ENCODE measurements at places on chromosomes 12 and 14.

DNA sequence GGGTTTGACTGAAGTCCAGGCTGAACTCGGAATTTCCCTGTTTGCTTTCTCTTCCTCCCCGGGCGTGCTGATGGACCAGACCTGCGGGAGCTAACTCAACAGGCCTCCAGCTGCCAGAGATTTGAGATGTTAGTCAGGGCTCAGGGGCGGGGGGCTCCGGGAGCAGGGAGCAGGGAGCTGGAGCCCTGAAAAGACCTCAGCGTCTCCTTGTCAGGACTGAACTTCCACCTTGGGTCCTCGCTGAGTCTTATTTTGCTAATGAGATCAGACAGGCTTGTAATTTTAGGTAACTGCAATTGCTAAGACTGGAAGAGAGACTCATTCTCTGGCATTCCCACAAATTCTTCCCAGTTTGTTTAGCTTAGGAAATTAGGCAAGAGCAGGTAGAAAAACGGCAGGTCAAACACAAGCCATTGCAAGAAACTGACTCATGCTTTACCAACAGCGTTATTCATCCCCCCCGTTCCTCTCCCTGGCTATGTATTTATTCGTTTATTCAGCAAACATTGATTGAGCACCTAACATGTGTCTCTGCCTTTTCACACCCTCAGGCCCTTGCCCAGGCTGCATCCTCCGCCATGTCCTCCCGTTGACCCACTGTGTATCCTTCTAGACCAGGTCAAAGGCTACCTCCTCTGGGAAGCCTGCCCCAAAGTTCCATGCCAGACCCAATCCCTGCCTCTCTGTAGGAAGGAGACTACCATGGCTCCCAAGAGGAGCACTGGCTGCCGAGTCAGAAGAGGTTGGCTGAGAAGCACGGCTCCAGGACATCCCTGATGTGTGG is 80.4 kb upstream of the DIO3 start:
- no peak for DNase-seq

DNA sequence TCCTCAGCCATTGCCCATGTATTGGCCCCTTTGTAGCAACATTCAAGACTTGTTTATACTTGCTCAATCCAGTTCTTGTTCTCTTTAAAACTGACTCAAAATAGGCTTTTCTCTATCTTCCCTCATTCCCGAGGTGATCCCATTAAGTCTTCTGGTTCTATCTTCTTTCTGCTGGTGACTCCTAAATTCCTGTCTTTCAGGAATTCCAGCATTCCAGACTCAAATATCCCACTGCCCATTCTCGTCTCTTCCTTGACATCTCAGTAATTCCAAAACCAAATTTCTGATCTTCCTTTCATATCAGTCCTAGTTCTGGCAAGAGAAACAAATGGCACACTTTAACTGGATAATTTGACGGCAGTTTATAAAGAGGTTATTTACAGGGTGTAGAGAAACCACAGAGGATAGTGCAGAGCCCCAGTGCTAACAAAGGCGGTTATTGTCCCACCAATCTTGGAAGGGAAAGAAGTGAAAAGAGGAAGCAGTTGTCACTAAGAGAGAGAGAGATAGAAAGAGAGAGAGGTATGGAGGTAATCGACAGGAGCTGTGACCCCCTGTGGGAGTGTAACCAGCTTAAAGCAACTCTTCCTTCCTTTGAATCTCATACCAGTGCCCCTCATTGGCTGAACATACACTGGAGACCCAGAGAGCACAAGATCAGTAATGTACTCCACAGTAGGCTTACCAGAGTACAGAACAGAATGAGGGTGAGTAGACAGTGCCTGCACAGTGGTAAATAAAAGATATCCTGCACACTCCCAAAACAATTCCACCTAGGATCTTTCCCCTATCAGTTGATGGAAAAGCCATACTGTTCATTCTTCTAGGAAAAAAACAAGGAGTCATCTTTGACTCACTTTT is 177.6 kb upstream of the LMNTD1 start:
- no peak for DNase-seq

DNA sequence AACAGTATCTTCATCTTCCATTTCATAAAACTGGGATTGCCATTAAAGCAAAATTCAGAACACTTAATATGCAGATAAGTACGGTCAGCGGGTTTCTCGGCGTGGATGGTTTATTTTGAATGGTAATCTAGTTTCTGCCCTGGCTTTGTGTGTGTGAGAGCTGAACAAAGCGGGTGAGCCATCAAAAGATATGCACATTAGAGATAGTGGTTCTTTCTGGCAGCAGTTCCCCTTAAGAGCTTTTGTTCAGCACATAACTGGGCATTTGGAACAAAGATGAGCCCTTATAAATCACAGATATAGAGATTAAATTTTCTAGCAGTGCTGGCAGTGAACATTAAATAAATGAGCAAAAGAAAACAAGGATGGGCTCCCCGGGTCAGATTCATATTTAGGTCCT is 207.5 kb downstream of the CALM1 start:
- no peak for DNase-seq

DNA sequence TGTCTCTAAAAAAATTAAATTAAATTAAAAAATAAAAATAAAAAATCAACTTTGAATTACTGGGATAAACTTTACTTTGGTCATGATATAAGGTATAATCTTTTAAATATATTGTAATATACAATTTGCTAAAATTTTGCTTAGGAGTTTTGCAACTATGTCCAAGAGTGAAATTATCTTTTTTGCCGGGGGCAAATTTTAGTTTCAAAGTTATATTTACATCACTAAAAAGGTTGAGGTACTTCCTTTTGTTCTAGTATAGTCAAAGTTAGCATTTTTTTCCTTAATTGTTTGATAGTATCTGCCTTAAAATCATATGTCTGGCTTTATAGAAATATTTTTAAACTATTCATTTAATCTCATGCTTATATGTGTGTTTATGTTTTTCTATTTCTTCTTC is 17.6 kb upstream of the OR10AD1 start:
- no peak for DNase-seq

DNA sequence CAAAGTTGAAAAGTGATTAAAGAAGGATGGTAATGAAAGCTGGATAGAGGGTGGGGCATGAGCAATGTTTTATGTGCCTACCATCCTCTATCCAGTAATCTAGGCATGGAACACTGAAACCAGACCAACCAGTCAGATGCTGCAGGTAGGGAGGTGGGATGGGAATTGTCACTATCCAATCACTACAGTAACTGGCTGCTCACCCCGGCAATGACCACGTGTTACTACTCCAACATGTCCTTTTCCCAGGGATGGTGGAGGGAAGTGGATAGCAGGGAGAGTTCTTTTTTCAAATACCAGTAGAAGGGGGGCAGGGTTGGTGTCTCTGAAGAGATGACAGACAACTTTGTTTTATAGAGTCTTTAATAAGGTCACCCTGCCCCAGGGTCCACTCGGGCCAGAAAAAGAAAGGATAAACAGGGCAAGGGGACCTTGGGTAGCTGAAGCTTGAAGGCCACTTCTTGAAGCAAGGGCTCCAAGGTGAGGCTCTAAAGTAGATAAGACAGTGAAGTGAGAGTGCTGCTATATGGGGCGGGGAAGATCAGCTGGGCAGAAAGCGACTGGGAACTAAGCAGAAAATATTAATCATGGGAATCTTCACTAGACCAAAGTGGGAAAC is 14.7 kb upstream of the CDH24 start:
- DNase-seq = no peak

DNA sequence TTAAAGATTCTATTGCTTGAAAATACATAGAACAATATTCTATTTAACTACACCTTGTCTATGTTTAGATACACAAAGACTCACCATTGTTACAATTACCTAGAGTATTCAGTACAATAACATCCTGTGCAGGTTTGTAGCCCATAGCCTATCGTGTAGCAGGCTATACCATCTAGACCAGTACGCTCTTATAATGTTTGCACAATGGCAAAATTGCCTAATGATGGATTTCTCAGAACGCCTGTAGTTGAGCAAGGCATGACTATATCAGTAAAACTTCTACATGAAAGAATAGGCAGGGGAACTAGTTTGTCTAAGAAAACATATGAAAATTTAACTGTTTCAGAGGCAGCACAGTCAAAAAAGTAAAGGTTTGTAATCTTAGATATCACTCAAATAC is 375.9 kb downstream of the DAD1 start:
- DNase-seq = no peak
